ENCODE measurements at places on chromosomes 2 and 18.
A peak's percentile ranks its signal among the peaks of the same experiment; 100 is the strongest.

GRCh38 chr18:79693561-79694205 lies 14.1 kb downstream of the CTDP1 start:
- DNase-seq = no peak

- DNase-seq = no peak
Measured at GRCh38 chr2:77310416-77310815, 211.8 kb downstream of the LRRTM4 start.

DNA sequence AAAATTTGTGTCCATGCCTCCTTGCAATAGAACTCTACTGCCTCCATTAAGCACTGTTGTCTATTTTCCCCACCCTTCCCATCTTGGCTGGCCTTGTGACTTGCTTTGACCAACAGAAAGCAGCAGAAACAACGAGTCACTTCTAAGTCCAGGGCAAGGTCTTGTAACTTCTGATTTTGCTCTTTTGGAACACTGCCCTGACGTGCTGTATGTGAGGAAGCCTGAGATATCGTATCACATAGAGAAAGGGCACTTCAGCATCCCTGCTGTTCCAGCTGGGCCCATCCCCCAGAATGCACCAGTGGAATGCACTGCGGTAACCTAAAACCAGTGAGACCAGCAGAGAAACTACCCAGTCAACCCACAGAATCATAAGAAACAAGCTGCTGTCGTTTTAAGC lies 28.1 kb downstream of the NCKAP1 start:
- DNase-seq = peak; percentile 37

DNA sequence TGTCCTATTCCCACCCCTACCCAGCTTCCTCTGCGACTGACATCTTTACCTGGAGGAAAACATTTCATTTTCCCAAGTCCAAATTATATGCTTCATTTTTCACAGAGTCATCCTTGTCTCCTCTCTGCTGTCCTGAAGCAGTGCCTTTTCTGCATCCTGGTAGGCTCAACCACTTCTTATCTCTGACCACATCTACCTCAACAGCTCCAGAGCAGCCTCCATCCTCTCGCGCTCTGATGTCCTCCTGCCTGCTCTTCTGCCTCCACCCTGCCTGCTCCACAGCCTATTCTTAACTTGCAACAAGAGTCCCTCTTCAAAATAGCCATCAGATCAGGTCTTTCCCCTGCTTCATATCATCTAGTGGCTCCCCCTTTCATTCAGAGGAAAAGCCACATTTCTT lies 457.1 kb downstream of the PARD3B start:
- DNase-seq = no peak

- no peak for DNase-seq
Measured at GRCh38 chr18:51107082-51107481, 77.1 kb downstream of the SMAD4 start.

DNA sequence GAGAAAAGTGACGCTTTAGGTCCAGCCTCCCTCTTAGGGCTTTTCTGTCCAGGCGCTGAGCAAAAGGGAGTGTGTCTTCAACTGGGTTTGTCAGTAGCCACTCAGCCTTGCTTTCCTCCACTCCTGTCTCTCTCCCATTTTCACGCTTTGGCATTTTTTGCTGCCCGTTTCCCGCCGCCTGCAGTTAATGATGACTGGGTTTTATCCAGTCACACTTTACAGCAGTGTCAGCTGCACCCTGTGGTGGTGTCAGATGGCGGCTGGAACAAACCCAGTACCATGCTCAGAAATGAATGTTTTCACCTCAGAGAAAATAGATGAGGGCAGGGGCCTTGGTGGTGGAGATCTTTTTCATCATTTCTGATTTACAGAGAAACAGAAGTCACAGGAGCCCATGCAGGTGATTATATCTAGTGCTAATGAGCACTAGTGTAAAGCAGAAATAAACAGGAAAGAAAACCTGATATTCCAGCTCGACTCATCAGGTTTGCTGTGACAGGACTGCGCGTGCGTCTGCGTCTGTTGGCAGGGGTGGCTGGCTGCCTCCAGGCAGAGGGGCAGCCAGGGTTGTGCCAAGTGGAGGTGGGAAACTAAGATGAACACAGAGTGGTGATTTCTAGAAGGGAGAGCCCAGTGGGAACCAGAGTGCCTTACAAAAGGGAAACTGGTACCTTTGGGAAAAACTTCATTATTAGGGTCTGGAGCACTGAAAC lies 139.9 kb downstream of the TANC1 start:
- no peak for DNase-seq

Data from Daoy (cell line).